ENCODE measurements at places on chromosomes 5 and 9.

DNA sequence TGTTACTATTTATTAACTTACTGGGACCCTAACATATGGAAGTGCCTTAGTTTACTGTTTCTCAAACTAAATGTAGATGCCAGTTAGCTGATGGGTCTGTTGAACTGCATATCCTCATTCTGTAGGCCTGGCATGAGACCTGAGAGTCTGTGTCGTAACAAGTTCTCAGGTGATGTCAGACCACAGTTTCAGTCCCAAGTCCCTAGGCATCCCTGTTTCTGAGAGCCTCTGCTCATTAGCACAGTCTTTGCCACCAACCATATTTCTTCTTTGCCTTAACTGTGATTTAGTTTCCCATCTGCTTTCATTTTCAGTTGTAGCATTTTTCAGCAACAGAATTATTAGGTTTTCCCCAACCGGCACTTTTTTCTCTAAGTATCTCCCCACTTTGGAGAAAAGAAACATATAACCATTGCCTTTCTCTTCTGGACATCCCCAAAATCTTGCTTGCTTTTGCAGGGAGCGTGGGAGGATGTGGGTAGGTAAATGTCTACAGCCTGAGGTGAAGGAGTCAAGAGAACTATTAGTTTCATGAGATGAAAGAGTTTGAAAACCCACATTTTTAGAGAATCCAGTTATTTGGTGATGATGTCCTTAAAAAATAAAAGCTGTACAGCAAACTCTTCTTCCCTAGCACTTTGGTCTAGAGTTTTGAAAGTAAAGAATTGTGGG, 74.6 kb downstream of the NUDT12 start:
- DNase-seq, result no peak

DNA sequence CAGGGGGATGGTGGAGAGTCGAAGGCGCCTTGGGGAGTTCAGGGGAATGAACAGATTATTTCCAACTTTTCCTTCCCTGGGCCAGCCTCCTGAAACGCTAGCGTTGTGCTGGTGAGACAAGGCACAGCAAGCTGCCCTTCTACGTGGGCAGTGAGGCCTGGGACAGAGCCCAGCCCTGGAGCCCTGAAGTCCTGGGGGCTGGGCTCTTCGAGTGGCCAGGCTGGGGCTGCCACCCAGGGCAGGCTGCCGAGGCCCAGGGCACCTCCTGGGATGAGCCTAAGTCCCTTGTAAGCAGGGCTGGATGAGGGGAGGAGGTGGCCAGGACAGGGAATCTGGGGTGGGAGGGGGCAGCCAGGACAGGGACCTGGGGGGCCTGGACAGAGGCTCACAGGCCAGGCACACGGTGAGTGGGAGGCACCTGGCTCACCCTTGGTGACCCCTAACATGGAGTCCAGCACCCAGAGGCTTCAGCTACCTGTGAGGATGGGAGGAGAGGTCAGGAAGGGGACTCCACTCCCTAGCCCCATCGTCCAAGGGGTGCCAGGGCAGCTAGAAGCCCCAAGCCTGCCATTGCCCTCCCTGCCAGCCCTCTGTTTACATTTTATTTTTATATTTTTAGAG, 1.3 kb upstream of the LCN12 start:
- DNase-seq, result no peak

- no peak for DNase-seq
Measured at GRCh38 chr9:114784721-114785279, 21.0 kb downstream of the TNFSF15 start.

- no peak for DNase-seq
Measured at GRCh38 chr9:130276121-130276520, 10.6 kb downstream of the HMCN2 start.

DNA sequence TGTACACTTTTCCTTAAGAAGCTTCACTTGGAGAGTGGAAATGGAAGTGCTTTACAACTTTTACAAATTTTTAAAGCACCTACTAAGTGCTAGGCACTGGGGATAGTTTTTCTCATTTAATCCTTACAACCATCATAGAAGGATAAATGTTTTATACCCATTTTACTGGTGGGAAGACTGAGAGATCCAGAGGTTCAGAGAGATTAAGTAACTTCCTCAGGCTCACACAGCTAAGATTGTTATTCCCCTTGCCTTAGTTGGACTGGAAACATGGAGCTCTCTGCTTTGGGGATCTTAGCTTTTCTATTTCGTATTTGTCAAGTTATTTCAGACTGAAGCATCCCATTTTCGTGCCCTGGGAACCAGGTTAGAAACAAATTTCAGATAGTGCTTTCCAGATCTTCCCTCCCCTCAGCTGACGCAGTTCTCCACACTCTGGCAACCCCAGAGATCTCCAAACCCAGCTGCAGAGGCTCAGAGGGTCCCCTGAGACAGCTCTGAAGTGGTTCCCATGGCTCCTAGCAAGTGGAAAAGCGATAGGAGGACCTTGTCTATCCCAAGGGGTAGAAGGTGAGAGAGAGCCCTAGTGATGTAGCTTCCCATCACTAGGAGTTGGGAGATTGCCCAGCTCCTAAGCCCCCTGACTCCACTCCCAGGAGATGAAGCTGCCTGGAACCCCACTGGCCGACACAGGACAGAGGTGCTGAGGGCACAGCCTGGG, 16.2 kb upstream of the GABBR2 start:
- DNase-seq, result no peak

DNA sequence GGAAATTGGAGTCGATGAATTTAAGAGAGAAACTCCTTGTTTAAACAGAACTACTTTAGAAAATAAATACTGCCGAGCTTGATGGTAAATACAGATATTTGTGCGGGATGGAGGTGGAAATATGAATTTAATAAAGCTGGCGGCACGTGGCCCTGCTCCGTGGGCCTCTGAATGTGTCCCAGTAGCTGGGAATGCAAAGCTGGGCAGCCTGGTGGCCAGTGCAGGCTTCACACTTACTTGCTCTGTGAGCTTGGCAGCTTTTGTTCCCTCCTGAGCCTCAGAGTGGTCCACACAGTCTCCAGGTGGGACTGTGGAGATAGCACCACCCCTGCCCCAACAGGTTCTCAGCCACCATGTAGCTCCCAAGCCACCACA, 45.9 kb downstream of the BARX1 start:
- no peak for DNase-seq

- no peak for DNase-seq
Measured at GRCh38 chr9:38035873-38036272, 33.2 kb downstream of the SHB start.

- no peak for DNase-seq
Measured at GRCh38 chr5:87769157-87769556, 356.4 kb upstream of the CCNH start.

- DNase-seq, result no peak
Measured at GRCh38 chr9:78133751-78134150, 102.1 kb upstream of the CEP78 start.

DNA sequence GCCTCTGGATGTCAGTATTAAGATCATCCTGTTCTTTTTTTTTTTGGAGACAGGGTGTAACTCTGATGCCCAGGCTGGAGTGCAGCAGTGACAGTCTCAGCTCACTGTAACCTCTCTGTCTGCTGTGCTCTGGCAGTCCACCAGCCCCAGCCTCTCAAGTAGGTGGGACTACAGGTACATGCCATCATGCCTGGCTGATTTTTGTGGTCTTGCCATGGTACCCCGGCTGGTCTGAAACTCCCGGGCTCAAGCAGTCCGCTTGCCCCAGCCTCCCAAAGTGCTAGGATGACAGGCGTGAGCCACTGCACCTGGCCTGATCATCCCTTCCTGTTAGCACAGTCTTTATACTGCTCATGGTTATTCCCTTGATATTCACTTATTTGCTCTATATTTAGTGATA, 3.5 kb downstream of the KDM4C start:
- no peak for DNase-seq

- no peak for DNase-seq
Measured at GRCh38 chr9:134624621-134625181, 16.9 kb upstream of the COL5A1 start.

GRCh38 chr5:32600054-32600622, 14.8 kb downstream of the SUB1 start:
- no peak for DNase-seq

- no peak for DNase-seq
Measured at GRCh38 chr5:147659166-147659929, 123.2 kb downstream of the JAKMIP2 start.

- no peak for DNase-seq
Measured at GRCh38 chr5:38752622-38753021, 93.2 kb upstream of the OSMR start.

- DNase-seq, result no peak
Measured at GRCh38 chr5:154972476-154973080, 31.7 kb downstream of the MRPL22 start.

DNA sequence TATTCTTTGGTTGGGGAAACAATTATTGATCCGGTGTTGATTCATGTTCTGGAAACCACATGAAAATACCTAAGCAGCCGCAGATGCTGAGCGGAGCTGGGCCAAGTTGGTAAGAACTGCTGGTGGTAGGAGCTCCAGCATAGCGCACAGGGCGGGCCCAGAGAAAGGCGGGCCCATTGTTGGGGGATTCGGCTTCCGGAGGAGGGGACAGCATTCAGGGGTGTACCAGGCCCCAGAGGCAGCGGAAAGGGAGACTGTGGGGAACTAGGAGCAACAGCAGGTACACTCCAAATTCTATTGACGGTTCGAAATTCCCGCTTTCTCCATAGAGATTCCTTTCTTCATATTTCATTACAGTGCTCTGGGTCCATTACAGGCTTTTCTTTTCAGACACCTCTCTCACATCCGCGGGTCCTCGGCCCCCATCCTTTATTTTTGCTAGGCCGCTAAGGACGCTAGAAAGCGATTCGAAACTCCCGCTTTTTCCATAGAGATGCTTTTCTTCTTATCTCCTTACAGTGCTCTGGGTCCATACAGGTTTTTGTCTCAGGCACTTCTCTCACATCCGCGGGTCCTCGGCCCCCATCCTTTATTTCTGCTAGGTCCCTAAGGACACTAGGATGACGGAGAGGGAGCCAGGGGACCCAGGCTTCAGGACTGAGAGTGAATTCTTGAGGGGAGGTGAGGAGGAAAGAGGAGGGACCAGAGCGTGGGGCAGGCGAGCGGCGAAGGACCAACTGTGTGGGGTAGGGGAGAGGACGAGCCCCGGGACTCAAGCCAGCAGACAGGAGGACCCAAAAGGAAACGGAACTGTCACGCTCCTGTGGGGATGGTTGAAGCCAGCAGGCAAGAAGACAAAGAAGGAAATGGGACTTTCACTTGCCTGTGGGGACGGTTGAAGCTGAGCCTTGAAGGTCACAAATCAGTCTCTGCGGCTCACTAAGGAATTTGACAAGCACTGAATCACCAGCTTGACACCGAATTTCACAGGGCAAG, at the start of gene CCDC152:
Gene CCDC152 (plus strand): TSS at position 213 of the 996 bp plus-strand sequence. CDS start 2,304 bp downstream, outside the sequence.
- DNase-seq, result peak; percentile 15

GRCh38 chr5:125874057-125874456, 549.2 kb upstream of the GRAMD2B start:
- no peak for DNase-seq

DNA sequence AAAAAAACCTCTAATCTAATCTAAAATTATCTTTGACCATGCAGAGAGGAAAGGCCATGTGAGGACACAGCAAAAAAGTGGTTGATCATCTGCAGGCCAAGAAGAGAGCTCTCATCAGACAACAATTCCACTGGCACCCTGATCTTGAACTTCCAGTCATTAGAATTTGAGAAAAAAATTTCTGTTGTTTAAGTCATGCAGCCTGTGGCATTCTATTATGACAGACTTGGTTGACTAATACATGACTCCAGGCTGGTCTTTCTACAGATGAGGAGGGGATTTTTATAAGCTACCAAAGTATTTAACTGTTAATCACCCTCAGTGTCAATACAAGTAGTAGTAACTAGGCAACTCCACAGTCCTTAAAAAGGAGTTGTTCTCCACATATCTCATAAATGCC, 358.5 kb upstream of the RGMB start:
- DNase-seq, result no peak

GRCh38 chr5:165405340-165405739, 1899.9 kb downstream of the MAT2B start:
- no peak for DNase-seq

DNA sequence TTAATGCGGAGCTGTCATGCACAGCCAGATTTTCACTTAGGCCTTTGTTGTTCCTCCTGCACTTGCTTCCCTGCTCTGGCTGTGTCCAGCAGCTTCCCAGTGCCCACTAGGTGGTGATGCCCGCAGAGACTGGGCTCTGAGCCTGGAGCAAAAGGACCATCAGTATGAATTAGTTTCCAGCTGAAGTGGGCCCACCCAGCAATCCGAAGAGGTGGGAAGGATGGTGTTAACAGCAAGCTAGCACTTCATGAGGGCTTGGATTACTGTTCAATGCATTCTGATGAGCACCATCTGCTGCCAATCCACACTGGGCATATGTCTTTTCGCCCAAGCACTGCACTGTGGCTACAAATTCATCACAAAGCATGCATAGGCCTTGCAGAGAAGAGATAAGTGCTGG, 459.1 kb downstream of the SPOCK1 start:
- DNase-seq, result no peak

DNA sequence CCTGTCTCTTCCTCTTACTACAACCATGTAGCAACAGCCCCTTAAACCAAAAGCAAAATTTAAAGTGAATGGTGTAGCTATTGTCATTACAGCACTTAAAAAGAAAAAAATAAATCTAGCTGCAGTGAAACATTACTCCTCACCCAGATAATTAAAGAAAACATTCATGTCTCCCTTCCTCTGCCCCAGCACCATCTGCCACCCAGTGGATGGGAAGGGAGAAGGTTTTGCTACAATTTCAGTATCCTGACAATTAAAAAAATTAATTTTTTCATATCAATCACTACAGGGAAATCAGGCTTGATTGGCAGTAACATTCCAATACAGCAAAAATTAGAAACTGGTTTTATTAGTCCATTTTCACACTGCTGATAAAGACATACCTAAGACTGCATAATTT, 147.4 kb upstream of the PUM3 start:
- DNase-seq, result no peak

DNA sequence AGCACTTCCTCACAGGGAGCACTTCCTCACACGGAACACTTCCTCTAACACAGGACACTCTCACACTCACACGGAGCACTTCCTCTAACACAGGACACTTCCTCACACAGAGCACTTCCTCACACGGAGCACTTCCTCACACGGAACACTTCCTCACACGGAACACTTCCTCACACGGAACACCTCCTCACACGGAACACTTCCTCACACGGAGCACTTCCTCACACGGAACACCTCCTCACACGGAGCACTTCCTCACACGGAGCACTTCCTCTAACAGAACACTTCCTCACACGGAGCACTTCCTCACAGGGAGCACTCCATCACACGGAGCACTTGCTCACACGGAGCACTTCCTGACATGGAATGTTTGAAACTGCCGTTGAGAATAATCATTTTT, 13.4 kb downstream of the POMT1 start:
- no peak for DNase-seq

GRCh38 chr9:72680593-72681282, 159.3 kb downstream of the TMC1 start:
- DNase-seq, result no peak

GRCh38 chr5:21058289-21058688, 1070.3 kb upstream of the CDH18 start:
- DNase-seq, result no peak

Data from stimulated activated CD8-positive, alpha-beta memory T cell treated with anti-CD3 and anti-CD28 coated beads, Interleukin-7, amount 100 ng/mL, for 24 hours (primary cell).